Kidney capillary endothelial cell (primary cell): ENCODE measurements at places on chromosomes 6 and 20.

- no peak for DNase-seq
These were observed 109.3 kb downstream of the TRDN start for GRCh38 chr6:123527406-123527805.

- no peak for DNase-seq
These were observed 178.5 kb downstream of the SLC16A10 start for GRCh38 chr6:111265842-111266241.

- DNase-seq: no peak
These were observed 131.8 kb downstream of the SCML4 start for GRCh38 chr6:107692351-107692750.

DNA sequence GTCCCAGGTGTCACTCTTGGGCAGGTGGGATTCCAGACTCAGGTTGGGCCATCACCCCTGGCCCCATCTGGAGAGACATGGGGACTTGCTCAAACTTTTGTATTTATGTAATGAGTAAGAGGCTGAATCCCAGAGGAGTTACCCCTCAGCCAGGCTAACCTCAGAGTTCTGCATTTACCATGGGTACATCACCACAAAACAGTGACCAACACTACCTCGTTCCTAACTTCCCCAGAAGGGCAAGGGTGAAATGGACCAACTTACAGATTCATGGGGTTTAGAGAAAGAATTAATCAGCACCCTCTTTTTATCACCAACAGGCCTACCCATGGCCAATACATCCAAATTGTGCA lies 259.9 kb upstream of the MARCKS start:
- DNase-seq: no peak

DNA sequence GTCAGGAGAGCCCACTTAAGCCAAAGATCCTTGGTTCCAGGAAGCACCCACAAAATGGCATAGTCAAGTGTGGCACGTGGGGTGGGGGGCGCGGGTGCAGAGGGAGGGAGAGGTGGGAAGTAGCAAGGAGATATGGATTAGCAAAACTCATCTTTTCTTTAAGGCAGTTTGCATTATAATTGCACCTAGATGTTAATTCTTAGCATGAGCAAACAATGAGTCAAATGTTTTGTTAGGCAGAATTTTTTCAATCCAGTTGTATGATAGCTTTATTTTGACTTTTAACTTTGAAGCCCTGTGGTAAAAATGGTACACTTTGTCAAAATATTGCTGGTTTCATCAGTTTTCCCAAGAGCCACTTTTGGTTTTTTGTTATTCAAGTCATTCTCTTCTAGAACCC lies 15.0 kb downstream of the SCAND1 start:
- DNase-seq: no peak

DNA sequence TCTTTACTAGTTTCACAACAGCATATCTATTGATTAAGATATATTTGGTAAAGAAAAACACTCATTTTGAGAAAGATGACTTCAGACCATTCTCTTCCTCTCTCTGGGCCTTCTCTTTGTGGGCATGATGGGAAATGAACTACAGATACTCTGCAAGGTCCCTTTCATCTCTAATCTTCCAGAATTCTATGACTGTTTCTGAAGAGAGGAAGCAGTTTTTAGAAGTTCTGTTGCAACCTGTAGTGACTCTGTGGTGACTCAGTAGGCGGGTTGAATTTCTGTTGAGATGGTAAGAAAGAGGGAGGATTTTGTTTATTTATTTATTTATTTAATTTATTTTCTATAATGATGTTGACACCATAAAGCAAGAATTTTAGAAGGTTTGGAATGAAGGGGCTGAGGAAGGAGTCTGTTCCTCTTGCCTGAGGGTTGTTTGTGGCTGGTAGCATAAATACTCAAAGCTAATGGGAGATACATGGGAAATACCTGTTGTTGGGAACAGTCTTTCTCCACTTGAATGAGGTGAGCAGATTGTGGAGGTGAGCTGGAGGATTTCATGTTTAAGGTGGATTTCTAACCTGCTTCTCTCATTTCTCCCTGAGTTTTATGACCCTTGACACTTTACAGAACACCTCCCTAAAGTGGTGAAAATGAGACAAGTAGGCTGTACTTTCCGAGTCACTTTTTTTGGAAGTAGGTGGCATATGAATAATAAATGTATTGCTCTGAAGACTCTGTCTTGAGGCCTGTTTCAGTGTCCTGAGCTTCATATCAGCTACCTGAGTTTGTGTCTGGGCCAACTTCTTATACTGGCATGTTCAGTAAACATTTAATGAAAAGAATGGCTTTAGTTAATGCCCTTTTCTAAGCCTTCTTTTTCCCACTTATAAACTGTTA lies 15.0 kb downstream of the ACSS2 start:
- DNase-seq: no peak

DNA sequence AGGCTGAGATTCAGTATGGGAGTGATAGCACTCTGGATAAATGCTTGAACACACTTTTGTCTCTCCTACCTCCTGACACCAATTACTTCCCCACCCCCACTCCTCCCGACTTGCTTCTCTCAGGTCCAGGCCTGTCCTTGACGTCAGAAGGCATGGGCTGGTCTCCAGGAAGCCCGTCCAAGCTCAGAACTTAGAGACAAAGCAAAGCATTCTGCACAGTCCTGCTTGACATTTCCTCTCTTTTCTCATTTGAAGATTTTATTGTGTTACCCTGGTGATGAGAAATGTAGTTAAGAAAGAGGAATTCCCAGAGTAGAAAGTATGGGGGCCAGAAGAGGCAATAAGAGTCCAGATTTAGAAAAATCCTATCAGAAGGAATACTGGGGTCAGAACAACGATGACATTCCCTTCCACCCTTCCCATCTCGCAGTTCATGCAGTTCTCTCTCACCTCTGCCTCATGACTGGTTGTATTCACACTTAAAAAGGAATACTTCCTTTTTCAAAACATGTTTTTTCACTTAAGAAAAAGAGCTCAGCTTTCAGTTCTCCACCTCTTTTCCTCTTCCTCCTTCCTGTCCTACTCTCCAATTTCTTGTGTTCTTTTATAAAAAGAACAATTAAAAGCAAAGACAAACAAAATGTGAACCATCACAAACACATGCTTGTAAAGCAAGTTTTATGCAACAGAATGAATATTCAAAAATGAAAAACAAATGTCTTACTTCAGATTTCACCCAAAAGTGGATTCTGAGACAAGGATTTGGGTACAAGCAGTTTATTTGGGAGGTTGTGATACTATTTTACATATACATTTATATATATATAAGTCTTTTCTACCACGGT lies 18.5 kb upstream of the FAM184A start:
- DNase-seq: no peak

- no peak for DNase-seq
These were observed 38.6 kb upstream of the PLCG1 start for GRCh38 chr20:41098703-41099250.

- DNase-seq: no peak
These were observed 5.9 kb upstream of the HDAC2 start for GRCh38 chr6:113976806-113977205.

GRCh38 chr6:169701311-169701953 lies 397 bp downstream of the WDR27 start:
- DNase-seq: no peak

DNA sequence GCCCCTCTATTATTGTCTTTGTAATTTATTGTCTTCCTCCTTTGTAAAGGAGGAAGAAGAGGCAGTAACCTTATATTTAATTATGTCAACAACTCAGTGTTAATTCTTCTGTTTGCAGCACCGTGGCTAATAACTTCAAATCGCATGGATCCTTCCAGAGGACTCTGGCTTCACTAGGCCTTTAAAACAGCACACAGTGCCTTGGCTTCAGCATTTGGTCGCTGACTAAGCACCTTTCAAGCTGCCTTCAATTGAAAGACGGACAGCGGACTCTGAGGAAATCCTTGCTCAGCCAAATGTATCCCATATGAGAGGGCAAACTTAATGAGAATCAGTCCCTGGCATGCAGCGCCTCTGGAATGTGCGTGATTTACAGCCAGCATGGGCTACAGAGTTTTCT lies 64.2 kb downstream of the SGK1 start:
- no peak for DNase-seq

DNA sequence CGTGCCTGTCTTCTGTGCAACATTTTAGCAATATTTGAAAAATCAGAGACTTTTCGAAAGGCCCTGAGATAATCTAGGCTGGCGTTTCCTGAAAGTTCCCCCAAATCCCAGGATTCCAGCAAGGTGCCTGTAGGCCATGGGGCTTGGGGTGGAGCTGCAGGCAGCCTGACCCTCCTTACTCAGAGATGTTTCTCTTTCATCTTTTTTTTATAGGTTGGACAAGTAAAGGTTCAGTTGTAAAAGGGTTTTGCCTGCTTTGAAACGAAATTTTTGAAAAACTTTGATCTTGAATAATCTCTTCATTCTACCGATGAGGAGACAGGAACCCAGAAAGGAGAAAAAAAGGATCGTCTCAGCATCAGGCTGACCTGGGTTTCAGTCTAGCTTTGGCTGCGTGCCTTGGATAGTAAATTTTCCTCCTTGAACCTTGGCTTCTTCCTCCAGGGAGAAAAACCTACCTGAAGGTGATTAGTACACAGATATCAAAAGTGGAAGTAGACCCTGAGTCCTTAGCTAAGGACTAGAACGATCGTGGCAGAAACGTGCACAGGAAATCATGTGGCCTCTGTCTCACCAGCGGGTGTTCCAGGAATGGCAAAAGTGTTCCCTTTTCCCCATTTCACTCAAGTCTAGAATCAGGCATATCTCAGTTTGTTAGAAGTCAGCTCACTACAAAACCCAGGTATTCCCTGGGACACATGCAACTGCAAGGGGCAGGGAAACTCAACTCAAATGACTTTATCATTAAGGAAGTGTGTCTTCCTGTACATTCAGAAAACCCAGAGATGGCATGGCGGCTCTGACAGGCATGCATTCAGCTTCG lies 128.2 kb upstream of the PTPN1 start:
- DNase-seq: no peak
